CD4-positive, alpha-beta T cell treated with Interleukin-1 beta for 1 hour (primary cell): ENCODE measurements at places on chromosomes 5 and 9.
A peak's percentile ranks its signal among the peaks of the same experiment; 100 is the strongest.

DNA sequence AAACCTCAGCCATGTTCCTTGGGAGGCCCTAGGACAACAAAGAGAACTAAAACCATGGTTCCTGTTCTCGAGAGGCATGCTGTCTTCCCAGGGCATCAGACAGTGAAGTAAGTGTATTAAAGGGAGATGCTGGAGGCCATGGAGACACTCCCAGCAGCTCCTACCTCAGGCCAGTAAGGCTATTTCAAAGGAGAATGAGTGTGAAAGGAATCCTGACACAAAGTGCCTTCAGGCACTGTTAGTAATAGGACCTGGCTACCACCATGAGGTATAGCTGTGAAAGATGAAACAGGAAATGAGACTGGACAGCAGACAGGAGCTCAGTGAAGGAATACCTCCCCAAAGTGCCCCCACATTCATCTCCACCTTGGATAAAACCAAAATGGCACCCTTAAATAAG is 71.0 kb downstream of the FANCC start:
- no peak for DNase-seq

DNA sequence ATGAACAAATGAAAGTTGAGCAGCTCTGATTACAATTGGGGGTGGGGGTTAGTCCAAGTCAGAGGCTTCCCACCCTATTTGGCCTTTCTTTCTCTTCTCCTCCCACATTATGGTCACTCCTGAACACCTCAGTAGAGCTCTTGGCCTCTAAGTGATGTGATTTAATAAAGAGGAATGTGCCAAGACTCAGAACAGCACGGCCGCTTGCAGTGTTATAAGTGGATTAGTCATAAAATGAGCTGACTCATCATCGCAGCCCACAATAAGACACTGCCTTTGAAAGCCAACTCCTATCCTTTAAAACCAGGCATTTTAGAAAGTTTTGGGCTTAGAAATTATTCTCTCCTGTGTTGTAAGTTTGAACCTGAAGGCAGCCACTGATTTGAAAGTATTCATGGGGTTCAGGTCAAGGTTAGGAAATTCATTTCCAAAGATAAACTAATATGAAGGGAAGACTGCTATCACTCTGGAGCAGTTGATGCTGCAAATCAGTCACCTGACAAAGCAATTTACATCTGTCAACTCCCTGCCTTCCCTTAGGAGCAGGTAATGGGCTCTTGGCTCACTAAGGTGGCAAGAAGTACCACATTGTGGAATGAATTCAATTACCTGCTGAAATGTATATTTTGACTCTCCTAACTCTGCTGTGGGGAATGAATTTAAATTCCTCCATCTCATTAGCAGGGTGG is 283.6 kb upstream of the NMUR2 start:
- DNase-seq, result no peak

DNA sequence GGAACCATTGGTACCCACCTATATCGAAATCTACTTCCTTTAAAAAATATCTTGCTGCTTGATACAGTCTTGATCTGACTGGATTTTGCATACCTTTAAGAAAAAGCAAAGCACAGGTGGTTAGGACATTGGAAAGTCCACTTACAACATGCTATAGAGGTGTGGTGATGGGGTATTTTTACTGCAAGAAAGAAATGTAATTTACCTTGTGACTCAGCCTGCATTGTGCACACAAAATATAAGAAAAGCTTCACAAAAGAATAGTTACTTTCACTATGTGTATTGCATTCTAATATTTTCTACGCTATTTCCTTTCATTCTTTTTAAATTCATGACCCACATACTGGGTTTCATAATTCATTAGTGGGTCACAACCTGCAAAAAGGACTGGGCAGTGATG is 236.2 kb upstream of the RASEF start:
- no peak for DNase-seq

GRCh38 chr9:83007521-83008300 is 55.2 kb downstream of the RASEF start:
- no peak for DNase-seq

DNA sequence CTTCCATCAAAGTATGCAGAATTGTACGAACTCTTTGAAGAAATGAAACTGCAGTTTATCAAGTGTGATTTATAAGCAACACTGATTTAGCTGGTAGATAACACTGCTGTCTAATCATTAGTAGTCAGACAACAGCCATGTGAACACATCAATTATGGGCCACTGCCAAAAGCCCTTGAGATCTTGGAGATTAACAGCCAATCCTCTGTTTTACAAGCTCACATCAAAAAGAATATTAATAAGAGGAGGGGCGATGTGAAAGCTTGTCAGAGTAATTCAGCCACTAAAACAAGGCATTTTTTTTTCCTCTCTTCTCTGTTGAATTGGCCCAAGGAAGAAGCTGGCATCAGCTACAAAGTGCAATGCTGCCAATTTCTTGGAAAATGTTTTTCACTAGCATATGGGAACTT is 28.1 kb downstream of the ZNF608 start:
- no peak for DNase-seq

DNA sequence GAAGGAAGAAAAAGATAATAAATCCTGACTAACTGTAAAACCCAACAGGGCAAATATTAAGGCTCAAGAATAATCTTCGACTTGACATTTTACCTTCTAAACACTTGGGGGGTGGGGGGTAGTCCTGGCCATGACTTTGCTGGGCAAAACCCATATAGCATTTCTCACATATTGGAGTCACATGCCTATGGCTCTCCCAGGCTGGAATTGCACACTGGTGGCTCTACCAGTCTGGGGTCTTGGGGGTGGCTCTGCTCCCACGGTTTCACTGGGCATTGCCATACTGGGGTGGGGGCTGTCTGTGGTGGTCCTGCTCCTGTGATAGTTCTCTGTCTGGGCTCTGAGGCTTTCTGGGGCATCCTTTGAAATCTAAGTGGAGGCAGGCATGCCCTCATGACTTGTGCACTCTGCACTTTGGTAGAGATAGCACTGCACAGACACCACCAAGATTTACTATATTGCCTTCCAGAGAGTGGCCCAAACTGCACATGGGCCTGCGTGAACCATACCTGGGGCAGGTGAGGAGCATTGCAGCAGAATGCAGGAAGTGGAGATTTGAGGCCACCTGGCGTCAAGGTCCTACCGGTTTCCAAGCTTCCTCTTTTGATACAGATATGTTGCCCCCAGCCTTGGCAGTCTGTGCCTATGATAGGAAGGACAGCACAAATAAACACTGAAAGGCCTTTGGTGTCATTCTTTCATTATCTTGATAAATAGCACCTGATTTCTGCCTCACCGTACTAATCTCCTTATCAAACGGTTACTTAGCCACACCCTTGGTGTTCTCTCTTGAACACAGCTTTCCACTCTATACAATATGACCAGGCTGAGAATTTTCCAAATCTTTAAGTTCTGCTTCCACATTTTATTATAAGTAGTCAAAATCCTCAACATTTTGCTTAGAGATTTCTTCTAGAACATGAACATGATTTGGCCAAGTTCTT is 29.8 kb downstream of the BAAT start:
- DNase-seq, result no peak

DNA sequence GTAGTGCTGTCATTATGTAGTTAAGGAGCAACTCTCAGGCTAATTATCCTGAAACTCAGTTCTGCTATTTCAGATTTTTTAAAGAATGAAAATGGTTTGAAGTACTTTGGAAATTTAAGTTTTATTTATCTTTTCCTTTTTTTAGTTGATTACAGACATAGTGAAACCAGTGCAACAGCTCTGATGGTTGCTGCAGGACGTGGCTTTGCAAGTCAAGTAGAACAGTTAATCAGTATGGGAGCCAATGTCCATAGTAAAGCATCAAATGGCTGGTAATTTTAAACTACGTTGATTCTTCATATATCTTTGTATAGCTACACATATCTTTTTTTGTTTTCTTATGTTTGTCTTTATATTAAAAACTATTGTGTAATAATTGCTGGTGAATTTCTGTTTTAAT is 34.9 kb downstream of the YTHDC2 start:
- DNase-seq, result no peak

GRCh38 chr5:39501397-39501796 is 76.6 kb upstream of the DAB2 start:
- no peak for DNase-seq

DNA sequence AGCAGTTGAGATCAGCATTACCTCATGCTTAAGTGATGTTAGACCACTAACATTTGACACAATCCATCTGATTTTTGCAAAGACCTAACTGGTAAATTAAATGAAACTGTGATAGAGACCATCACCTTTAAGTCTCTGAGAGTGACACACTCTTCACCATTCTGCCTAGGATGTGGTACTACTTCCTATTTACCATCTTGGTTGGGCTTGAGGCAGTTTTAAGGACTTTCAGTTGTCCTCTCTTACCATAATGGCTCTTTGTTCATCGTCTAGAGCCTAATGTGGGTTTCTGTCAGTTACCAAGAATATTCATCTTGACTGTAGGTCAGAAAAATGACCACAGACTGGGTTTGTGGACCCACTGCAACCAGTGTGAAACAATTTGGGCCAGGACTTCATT is 158.1 kb downstream of the CETN3 start:
- DNase-seq, result no peak

DNA sequence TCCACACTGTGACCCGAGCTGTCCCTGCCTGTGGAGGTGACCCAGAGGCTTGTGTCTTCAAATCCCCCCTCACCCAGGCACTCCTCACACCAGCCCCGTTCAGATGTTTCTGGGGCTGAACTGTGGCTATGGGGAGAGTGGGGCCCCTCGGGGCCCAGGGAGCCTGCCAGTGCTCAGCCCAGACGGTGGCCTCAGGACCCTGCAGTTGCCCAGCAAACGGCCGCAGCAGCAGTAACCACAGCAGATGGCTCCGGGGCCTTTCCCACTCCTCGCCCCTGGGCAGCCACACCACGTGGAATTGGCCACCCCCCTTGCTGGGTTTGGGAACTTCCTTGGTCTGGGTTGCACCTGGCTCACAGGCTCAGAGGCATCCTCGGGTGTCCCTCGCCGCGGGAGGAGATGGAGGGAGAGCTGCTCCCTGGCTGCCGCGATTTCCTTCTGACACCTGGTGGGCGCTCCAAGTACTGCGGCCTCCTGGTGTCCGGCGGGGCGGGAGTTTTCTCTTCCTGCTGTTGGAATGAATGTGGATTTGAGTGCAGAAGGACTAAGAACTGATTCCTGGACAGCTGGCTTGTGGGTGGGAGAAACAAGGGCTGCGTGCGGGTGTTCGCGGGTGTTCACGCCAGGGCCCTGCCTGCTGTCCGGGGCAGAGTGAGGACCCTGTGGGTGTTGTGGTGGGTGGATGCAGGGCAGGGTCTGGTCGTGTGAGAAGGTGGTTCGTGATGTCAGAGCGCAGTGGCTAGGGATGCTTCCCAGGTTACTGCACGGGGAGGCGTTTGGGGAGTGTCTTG is 97.5 kb downstream of the COL5A1 start:
- peak; percentile 6 for DNase-seq

DNA sequence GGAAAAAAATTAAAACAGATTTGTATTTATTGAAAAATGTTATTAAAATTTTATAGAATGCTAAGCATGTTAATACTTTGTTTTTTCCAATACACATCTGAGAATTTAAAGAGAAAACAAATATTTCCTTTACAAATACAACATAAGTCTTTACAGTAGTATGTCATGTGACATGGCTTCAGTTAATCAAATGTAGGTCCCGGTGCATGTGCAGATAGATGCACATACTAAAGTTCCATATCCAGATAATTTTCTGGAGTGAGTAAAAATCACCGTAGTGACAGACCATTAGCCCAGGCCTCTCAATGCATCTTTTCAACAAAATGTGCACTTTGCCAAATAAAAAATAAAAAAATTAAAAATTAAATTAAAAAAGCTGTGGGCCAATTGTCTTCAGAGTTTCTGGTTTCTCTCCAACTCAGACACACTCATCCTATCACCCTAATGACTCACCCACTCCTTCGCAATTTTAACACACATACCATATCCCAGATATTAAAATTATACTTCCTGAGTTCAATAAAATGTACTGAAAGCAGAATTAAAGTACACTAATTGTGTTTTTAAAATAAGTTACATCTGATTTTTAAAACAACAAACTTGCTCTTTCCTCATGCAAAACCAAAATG is 508.1 kb downstream of the NR2F1-AS1 start:
- DNase-seq, result no peak

- no peak for DNase-seq
These were observed 216.3 kb downstream of the TMEM232 start for GRCh38 chr5:110510146-110510545.
